Metanephros (tissue), 2 donors: ENCODE measurements at places on chromosomes 2 and 18. TPM values are rescaled to one million over a fixed set of nuclear protein-coding genes. Genes with fewer than 3 reads are reported as not detected.

RND3 gene
- 40.0 TPM for total RNA-seq

XDH gene
- total RNA-seq, result 0.06 TPM

ABHD1 gene
- total RNA-seq, result 0.47 TPM

THAP4 gene
- total RNA-seq, result 82.2 TPM

SCN7A gene
- 17.2 TPM for total RNA-seq

PSME4 gene
- total RNA-seq, result 48.3 TPM

AFF3 gene
- total RNA-seq, result 52.7 TPM

RNF181 gene
- total RNA-seq, result 111 TPM

GALNT1 gene
- total RNA-seq, result 36.1 TPM

RMDN2 gene
- total RNA-seq, result 8.8 TPM

DYNAP gene
- not detected for total RNA-seq

RAMP1 gene
- 26.7 TPM for total RNA-seq

GPR45 gene
- not detected for total RNA-seq

MBOAT2 gene
- 50.6 TPM for total RNA-seq

SLC8A1 gene
- 211 TPM for total RNA-seq

ANO7 gene
- total RNA-seq, result 1.6 TPM

SLC4A5 gene
- 8.4 TPM for total RNA-seq

CCDC178 gene
- 2.9 TPM for total RNA-seq

FKBP1B gene
- total RNA-seq, result 5.9 TPM

TP53I3 gene
- total RNA-seq, result 42.1 TPM

C1QL2 gene
- not detected for total RNA-seq

RETREG2 gene
- total RNA-seq, result 64.3 TPM

ALPP gene
- total RNA-seq, result not detected

SLC5A7 gene
- total RNA-seq, result 0.53 TPM

ZNF892 gene
- total RNA-seq, result 10.2 TPM

RRM2 gene
- 26.7 TPM for total RNA-seq

SLC16A14 gene
- 10.1 TPM for total RNA-seq

AFG3L2 gene
- 50.7 TPM for total RNA-seq

MAPK4 gene
- total RNA-seq, result 5.1 TPM

UPP2 gene
- total RNA-seq, result 2.4 TPM

CYP20A1 gene
- total RNA-seq, result 27.0 TPM

CCDC68 gene
- total RNA-seq, result 9.3 TPM

IMPACT gene
- total RNA-seq, result 30.8 TPM

HJURP gene
- total RNA-seq, result 13.3 TPM

FER1L5 gene
- total RNA-seq, result 1.6 TPM

TNFRSF11A gene
- 6.2 TPM for total RNA-seq

OTOS gene
- total RNA-seq, result not detected

COL3A1 gene
- 1,756 TPM for total RNA-seq

SETBP1 gene
- total RNA-seq, result 48.8 TPM

CRYBA2 gene
- total RNA-seq, result not detected

EVX2 gene
- not detected for total RNA-seq

FAP gene
- total RNA-seq, result 17.2 TPM

IKZF2 gene
- 13.5 TPM for total RNA-seq

DLX2 gene
- total RNA-seq, result not detected

PRLH gene
- total RNA-seq, result not detected

MSTN gene
- 6.6 TPM for total RNA-seq

NTSR2 gene
- not detected for total RNA-seq

SERPINB11 gene
- not detected for total RNA-seq

PLCD4 gene
- total RNA-seq, result 6.7 TPM

ALK gene
- 0.29 TPM for total RNA-seq

SLC19A3 gene
- total RNA-seq, result 15.9 TPM

UGT1A5 gene
- not detected for total RNA-seq

PSMD1 gene
- total RNA-seq, result 72.2 TPM
